ENCODE measurements at places on chromosomes 3 and 15.

GRCh38 chr15:41844814-41845213 lies 6.2 kb downstream of the PLA2G4B start:
- no peak for DNase-seq

DNA sequence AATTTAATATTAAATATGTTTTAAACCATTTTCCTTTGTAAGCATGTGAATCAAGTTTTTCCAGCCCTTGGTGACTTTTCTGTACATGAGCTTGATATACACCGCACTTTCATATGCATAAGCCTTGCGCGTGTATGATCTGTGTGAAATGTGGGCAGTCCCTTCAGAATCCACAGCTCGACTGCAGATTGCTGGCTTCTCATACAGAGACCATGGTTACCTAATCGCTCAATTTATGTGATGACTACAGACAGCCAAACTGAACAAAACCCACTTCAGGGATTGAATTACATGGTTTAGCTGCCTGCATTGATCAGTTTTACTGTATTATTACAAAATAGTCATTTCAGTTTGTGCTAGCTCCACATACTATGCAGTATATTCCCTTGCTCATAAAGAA lies 212.3 kb upstream of the NECTIN3 start:
- no peak for DNase-seq

GRCh38 chr3:140906785-140907184 lies 34.9 kb upstream of the SLC25A36 start:
- no peak for DNase-seq

DNA sequence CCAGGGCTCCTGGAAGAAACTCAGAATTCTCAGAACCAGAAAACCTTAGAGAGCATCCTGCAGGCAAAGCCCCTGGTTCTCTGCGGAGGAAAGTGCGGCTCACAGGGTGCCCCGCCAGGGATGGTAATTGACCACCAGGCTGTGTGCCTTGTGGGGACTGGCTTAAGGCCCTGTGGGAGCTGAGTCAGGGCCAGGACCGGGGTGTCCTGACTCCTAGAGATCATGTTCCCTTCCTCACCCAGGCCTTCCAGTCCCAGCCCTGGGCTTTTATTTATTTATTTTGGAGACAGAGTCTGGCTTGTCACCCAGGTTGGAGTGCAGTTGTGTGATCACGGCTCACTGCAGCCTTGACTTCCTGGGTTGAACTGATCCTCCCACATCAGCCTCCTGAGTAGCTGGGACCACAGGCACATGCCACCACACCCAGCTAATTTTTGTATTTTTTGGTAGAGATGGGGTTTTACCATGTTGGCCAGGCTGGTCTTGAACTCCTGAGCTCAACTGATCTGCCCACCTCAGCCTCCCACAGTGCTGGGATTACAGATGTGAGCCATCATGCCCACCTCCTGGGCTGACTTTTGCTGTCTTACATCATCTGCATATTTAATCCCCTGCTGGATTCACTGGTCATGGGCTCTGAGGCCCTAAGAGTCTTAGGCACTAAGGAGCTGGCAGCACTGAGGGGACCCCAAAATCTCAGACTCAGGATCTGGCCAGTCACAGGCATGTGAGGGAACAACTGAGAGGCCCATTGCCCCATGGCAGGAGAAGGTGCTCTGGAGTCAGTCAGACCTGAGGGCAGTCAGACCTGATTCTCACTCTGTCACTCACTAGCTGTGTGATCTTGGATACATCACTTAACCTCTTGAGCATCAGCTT lies 20.4 kb upstream of the LAMP3 start:
- DNase-seq, result no peak

- no peak for DNase-seq
Measured at GRCh38 chr3:118846176-118846575, 188.5 kb downstream of the IGSF11 start.

GRCh38 chr3:17747174-17747889 lies 4.9 kb upstream of the TBC1D5 start:
- DNase-seq, result no peak

GRCh38 chr3:124856677-124857076 lies 30.5 kb downstream of the ITGB5 start:
- DNase-seq, result no peak

DNA sequence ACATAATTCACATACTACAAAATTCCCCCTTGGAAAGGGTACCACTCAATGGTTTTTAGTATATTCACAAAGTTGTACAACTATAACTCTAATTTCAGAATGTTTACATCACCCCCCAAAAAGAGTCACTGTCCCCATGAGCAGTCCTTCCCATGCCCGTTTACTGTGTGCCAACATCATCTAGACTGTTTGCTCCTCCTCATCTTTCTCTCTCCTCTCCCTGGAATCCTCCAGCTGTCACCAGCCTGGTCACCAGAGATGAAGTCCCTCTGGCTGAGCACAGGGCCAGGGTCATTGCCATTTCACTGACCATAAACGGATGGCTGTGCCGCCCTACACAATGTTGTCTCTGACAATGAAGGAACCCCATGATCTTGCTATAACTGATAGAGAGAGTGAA lies 45.2 kb downstream of the C2CD4B start:
- no peak for DNase-seq

DNA sequence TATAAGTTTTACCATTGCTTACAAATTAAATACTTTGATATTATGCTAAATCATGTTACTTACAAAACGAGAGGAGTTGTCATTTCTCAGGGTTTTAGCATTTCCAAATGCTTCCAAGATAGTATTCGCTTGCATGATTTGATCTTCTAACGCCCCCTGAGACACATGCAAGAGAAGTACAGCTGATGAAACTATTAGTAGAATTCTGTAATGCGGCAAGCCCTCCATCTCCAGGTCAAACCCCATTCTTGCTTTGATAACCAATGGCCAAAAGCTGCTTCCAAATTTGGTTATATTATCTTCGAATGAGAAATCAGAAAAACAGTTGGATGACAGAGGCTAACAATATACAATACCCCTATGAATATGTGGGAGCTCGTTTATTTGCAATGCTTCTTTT lies 14.7 kb downstream of the MYH15 start:
- no peak for DNase-seq

- peak; percentile 52 for DNase-seq
Measured at GRCh38 chr3:32347343-32348125, 44.1 kb upstream of the CMTM7 start.

GRCh38 chr3:34864011-34864410 lies 775.3 kb upstream of the ARPP21 start:
- DNase-seq, result no peak

GRCh38 chr3:23949784-23950183 lies 4.7 kb downstream of the NR1D2 start:
- DNase-seq, result peak; percentile 46

GRCh38 chr15:77430213-77430612 lies 9.5 kb downstream of the HMG20A start:
- no peak for DNase-seq

GRCh38 chr3:14199641-14200040 lies 21.0 kb downstream of the LSM3 start:
- DNase-seq, result no peak

GRCh38 chr15:38474155-38474757 lies 20.3 kb downstream of the FAM98B start:
- DNase-seq, result no peak

DNA sequence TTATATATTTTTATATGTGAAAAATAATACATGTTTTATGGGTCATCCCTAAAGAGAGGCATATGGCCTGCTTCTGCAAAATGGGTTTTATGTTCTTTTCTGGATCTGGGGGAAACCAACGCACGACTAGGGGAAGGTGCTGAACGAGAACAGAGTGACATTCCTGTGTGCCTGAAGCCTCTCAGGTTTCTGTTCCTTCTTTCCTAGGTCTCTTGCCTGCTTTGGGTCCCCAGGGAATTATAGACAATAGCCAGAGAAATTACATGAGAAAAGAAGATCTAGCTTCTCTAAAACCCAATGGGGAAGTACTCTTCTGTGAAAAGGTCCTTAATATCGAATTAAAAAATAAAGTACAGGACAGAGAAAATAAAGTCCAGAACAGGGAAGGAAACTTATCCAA lies 66.5 kb downstream of the IGSF11 start:
- no peak for DNase-seq

DNA sequence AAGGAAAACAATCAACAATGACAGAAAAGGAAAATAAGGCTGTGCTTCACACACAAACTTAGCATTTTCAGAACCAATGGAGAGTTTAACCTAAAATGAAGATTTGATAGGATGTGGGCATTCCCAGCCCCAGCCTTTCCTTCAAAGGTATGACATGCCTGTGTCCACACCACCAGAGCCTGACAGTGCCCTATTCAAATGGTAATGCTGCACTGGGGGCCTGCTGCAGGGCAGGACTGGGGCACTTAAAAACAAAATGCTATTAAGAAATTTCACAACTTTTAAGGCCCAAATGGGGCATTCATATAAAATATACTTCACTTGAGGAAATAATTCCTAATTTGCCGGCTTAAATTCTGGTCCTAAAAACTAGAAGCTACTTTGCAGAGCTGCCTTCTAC lies 30.9 kb upstream of the TKT start:
- no peak for DNase-seq

GRCh38 chr15:34101366-34102174 lies at the start of the genes EMC7 and PGBD4:
Gene EMC7 (minus strand): TSS chr15:34101862. CDS start chr15:34101839, 23 bp downstream.
Gene PGBD4 (plus strand): TSS chr15:34102083. CDS start chr15:34102532, 449 bp downstream.
- DNase-seq, result peak; percentile 99

DNA sequence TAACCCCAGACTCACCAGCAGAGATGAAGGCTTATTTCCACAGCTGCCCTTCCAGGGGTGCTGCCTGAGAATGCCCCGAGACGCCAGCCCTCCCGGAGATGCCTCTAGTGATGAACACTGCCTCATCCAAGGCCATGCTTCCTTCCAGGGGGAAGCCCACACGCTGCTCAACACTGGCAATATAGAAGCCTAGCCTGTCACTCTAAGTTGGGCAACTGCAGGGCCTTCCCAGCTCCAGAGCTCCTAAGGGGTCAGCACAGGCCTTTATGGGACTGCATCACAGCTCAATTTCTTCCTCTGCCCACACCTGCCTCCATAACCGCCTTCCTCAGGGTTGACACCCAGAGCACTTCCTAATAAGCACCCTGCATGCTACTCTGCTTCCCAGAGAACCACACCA lies 217.7 kb downstream of the ABHD5 start:
- no peak for DNase-seq

DNA sequence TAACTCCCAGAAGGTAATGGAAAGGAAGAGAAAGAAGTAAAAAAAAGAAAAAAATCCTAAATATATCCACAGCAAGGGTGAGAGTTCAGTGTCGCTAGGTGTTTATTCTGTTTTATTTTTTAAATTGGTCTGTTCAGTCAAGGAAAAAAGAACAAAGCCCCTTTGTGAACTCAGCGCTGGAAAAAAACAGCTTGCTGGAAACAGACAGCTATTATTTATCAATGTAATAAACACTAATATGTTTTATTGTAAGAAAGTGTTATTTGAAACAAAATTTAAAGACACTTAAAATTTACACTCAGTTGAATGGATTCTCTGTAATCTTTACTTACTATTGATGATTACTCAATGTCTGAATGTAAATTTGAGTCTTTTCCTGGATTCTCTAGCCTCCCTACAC lies 32.3 kb upstream of the LEKR1 start:
- no peak for DNase-seq
